ENCODE measurements at places on chromosomes 2 and 18. TPM values are rescaled to one million over a fixed set of nuclear protein-coding genes. Genes with fewer than 3 reads are reported as not detected.

Gene FAM237A
- total RNA-seq, result not detected

DNA sequence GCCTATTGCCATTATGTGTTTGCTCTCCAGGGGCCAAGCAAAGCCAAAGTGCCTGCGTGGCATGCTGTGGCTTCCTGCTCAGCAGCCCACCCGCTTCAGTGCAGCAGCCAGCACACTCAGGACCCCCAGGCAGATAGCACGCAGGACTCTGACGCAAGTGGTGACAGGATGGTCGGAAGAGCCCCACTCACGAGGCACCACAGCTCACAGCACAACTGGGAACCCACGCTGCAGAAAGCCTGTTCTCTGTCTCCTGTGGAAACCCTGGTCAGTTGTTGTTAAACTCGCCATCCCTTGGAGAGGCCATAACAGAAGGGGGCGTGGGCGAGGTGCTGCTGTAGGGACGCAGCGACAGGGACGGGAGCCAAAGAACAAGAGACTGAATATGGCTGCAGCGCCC lies 76.4 kb downstream of the HDAC4 start:
- no peak for DNase-seq

Gene CPO
- 0.95 TPM for total RNA-seq

- DNase-seq, result no peak
Observed at GRCh38 chr2:222698276-222698675, 26.8 kb downstream of the MOGAT1 start.

GRCh38 chr2:166454006-166454595 lies 39.9 kb downstream of the SCN7A start:
- no peak for DNase-seq

- no peak for DNase-seq
Observed at GRCh38 chr2:163247156-163247846, 408.7 kb upstream of the KCNH7 start.

GRCh38 chr2:150135223-150135883 lies 352.1 kb downstream of the RND3 start:
- DNase-seq, result no peak

Gene MIB1
- 34.9 TPM for total RNA-seq

DNA sequence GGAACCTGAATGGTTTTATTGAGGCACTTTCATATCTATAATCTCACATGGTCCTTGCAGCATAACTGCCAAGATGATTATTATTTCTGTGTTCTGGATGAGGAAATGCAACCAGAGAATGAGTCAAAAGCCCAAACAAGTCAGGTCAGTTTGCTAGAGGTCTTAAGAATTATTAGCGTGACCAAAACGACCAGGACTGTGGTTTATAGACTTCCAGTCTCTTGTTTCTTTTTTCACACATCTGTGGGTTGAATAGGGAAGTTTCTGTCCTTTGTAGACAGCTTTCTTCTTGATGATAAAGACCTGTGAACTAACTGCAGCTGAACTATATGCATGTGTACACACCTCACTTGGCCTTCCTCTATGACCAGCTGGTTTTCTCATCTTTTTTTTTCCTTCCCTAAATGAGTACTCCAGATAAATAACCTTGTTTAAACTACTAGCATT lies 13.9 kb downstream of the ADAM23 start:
- no peak for DNase-seq

- no peak for DNase-seq
Observed at GRCh38 chr2:75090770-75091515, 108.4 kb downstream of the TACR1 start.

Gene ELAC1
- total RNA-seq, result 5.7 TPM

Gene CNDP1
- not detected for total RNA-seq

DNA sequence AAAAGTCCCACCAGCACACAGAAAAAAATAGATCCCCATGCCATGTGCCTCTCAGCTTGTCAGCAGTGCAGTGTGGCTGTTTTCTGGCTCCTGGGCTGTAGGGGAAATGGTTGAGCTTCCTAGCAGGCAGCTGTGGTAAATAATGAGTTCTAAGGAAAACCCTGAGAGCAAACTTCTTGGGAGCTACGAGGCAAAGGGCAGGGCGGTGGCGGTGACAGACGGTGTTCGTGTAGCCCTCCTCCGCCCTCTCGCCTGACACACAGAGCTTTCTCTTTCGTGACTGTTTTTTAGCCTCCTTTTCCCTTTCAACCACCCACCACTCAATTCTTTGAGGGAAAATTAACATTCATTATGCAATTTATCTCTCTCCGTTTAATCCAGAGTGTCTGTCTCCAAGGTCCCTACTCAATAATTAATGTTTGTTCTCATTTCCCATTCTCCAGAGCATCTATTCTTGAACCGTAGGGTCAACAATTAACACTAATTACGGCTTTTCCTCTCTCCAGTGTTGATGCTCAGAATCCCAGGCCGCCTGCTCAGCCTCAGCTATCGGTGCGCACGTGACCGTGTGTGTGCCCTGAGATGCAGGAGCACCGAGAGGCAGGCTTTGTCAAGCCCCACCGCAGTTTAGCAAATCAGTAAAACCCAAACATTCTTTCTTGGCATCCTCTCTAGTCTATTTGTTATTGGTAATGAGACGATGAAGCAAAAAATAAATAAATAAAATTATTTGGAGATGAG lies 50.1 kb downstream of the KIAA2012 start:
- DNase-seq, result no peak

Gene SLC11A1
- 15.0 TPM for total RNA-seq

Gene SULT1C4
- total RNA-seq, result 7.2 TPM

Gene DES
- total RNA-seq, result 12,997 TPM

All from sigmoid colon (tissue), 7 donors.